Hepatocyte (in vitro differentiated cells): ENCODE measurements at places on chromosomes 16 and 17. TPM values are rescaled to one million over a fixed set of nuclear protein-coding genes. Genes with fewer than 3 reads are reported as not detected.

DNA sequence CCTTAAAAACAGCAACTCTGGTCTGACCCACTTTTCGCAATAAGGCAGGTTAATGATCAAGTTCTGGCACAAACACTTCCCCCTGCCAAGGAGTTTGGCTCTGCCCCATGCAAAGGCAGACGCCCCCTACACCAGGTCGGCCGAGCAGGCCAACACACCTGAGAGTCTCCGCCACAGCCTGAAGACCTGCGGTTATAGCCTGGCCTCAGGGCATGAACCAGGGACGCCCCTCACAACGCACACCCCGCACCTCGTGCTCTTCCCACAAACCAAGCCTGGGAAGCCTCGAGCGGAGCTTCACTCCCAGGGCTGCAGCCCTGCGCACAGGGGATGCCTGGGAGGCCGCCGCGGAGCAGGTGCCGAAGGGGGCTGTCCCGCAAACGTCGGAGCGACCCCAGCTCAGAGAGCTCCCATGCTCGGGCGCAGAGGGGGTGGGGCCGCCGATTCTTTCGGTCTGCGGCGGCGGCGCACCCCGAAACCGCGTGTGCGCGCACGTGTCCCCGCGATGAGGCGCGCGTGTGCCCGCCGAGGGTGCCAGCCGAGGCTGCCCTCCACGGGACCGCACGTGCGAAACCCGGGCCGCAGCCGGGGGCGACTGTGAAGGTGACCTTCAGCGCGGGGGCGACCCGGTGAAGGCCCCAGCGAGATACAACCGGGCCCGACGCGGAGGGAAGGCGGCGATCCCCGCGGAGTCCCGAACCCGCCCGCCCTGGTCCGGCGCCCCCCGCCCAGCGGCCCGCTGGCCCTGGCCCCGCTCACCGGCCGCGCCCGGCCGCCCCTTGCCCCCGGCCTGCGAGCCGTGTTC lies 559 bp downstream of the CLUH start:
- H3K4me1 ChIP-seq, result peaks cover 36% of the 10 kb centered on the region
- H3K4me3 ChIP-seq, result peak overlapping the region; percentile 82
- no peaks in the 10 kb centered on the region for H3K27me3 ChIP-seq
- no peaks in the 10 kb centered on the region for H3K36me3 ChIP-seq
- peak; percentile 56 for DNase-seq

GRCh38 chr17:10286324-10286723 lies 86.5 kb downstream of the MYH13 start:
- no peak for DNase-seq
- no peak overlapping the region for H3K4me3 ChIP-seq
- H3K27me3 ChIP-seq, result no peaks in the 10 kb centered on the region

The OR1F1 gene
- polyA plus RNA-seq, result 0.61 TPM in 1 of 2 replicates, not detected in the other

GRCh38 chr16:53561101-53561888 lies 58.3 kb upstream of the AKTIP start:
- no peak for DNase-seq
- H3K27me3 ChIP-seq, result no peaks in the 10 kb centered on the region
- no peak overlapping the region for H3K27ac ChIP-seq
- H3K36me3 ChIP-seq, result no peaks in the 10 kb centered on the region
- H3K4me3 ChIP-seq, result no peak overlapping the region

- no peaks in the 10 kb centered on the region for H3K27me3 ChIP-seq
- peak; percentile 56 for DNase-seq
- H3K4me1 ChIP-seq, result peaks cover 84% of the 10 kb centered on the region
Measured at GRCh38 chr17:79990051-79990592, 45.5 kb downstream of the TBC1D16 start.

The PPP1R1B gene
- polyA plus RNA-seq, result 3.7 TPM in 2 replicates

- peaks cover 13% of the 10 kb centered on the region for H3K4me1 ChIP-seq
- DNase-seq, result peak; percentile 62
- H3K36me3 ChIP-seq, result no peaks in the 10 kb centered on the region
- peak overlapping the region; percentile 45 for H3K4me3 ChIP-seq
- H3K27ac ChIP-seq, result peak overlapping the region; percentile 53
Measured at GRCh38 chr17:73091770-73092522, 542 bp downstream of the SLC39A11 start.
